Lower lobe of right lung (tissue), 2 donors: ENCODE measurements at places on chromosomes 2 and 18. TPM values are rescaled to one million over a fixed set of nuclear protein-coding genes. Genes with fewer than 3 reads are reported as not detected.

DNA sequence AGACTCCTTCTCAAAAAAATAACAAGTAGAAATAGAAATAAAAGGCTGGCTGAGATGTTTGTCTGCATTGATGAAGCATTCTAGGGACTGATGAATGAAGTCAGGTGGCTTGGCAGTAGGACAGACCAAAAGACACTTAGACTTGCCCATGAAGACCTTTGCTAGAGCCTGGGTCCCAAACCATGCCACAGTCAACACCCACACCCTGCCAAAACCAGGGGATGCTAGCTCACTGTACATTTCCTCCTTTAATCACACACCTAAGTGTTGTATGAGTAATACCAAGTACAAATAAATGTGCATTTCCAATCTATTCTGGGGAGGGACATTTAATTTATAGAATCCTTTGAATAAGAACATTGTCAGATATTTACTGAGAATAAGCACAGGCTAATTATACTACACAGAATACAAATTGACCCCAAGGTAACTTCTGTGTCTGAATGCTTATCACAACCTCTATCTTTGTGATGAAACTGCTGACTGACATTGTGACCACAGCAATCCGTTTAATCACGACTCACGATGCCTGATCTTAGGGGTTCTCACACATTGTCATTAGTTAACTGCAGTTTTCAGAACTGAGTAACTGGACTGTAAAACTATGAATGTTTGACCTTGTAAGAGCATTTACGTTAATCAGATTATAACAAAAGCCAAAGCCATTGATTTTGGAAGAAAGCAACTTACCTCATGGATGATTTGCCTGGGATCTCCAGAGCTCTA is 10.5 kb upstream of the NOL10 start:
- no peaks in the 10 kb centered on the region for H3K36me3 ChIP-seq
- no peaks in the 10 kb centered on the region for H3K27me3 ChIP-seq
- no peak overlapping the region for H3K27ac ChIP-seq
- no peak for DNase-seq

- H3K36me3 ChIP-seq, result no peaks in the 10 kb centered on the region
- no peaks in the 10 kb centered on the region for H3K4me1 ChIP-seq
- DNase-seq, result no peak
- H3K4me3 ChIP-seq, result no peak overlapping the region
These were observed 1043.9 kb downstream of the TMEM182 start for GRCh38 chr2:103805746-103806145.

DNA sequence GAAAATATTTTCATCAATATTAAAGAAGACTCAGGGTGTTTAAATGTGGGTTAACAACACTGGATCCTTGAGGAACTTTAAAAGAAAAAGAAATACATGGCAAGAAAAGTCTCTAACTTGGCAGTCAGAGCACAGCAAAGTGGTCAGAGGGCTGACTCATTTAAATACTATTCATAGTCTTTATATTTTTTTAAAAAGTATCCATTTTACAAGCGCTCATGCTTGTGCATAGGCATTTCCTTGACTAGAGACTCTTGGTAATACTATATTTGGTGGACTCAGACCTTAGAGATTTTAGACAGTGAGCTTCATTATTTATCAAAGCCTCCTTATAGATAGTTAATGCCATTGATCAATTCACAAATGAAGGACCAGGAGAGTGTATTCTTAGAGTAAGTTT is 110.2 kb downstream of the ABCA12 start:
- H3K4me3 ChIP-seq, result no peak overlapping the region
- no peaks in the 10 kb centered on the region for H3K4me1 ChIP-seq
- H3K27ac ChIP-seq, result no peak overlapping the region
- H3K36me3 ChIP-seq, result no peaks in the 10 kb centered on the region
- DNase-seq, result no peak

- peaks cover 5% of the 10 kb centered on the region for H3K36me3 ChIP-seq
- no peak for DNase-seq
- H3K4me1 ChIP-seq, result no peaks in the 10 kb centered on the region
- H3K4me3 ChIP-seq, result no peak overlapping the region
- H3K27ac ChIP-seq, result no peak overlapping the region
- H3K27me3 ChIP-seq, result no peaks in the 10 kb centered on the region
These were observed 43.7 kb upstream of the CHRNA1 start for GRCh38 chr2:174807931-174808330.

DNA sequence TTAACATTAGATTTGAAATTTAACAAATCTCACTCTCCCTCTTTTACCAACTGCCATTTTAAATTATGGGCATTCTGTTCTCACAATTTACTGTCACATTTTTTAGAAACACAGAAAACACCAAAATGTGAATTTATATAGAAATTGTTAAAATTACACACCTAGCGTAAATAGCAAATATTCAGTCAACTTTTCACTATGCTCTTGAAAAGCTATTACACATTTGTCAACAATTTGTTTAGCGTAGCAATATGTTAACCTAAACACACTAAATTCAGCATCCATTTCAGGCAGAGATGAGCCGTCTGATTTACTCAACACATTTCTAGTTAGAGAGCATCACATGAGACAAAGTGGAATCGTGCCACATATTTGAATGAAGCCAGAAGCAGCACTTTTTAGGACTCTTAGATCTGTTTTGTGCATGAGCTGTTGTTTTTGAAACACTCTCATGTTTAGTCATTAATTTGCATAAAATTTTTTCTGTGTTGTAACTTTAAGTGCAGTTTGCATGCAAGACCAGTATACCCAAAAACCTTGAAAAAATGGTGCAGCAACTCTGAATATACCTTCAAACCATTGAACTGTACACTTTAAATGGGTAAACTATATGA is 8.2 kb downstream of the TTC32 start:
- no peaks in the 10 kb centered on the region for H3K36me3 ChIP-seq
- no peaks in the 10 kb centered on the region for H3K27me3 ChIP-seq
- no peak overlapping the region for H3K4me3 ChIP-seq

- no peaks in the 10 kb centered on the region for H3K27me3 ChIP-seq
- H3K4me1 ChIP-seq, result no peaks in the 10 kb centered on the region
- no peak for DNase-seq
- H3K27ac ChIP-seq, result no peak overlapping the region
- H3K36me3 ChIP-seq, result no peaks in the 10 kb centered on the region
- no peak overlapping the region for H3K4me3 ChIP-seq
These were observed 10.7 kb upstream of the POLE4 start for GRCh38 chr2:74947703-74948102.

DNA sequence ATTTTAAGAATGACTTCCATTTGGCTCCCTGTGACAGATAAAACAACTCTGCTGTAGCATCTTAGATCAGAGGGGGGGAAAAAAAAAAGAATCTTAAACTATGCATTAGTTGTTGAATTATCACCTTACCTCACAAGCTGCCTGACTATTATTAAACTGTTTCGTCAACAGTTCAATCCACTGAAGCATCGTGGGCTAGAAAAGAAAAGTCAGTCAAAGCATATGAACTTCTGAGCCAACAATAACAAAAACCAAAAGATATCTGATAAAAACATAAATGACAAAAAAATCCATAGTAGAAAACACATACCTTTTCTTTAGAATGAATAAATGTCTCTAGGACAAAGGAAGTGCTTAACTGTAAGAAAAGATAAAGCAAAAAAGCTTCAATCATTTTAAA is 73.7 kb downstream of the C2orf74 start:
- DNase-seq, result no peak
- H3K4me3 ChIP-seq, result no peak overlapping the region
- peaks cover 7% of the 10 kb centered on the region for H3K4me1 ChIP-seq
- H3K27ac ChIP-seq, result no peak overlapping the region

Gene ACOXL
- total RNA-seq, result 38.5 TPM

Gene NBEAL1
- 67.2 TPM for total RNA-seq

Gene LANCL1
- 32.6 TPM for total RNA-seq
